ENCODE measurements at places on chromosomes 11 and 22. TPM values are rescaled to one million over a fixed set of nuclear protein-coding genes. Genes with fewer than 3 reads are reported as not detected.

Gene SCUBE2
- polyA plus RNA-seq = 4.3 TPM

Gene C11orf91
- not detected for polyA plus RNA-seq

- no peak for DNase-seq
Measured at GRCh38 chr11:61980783-61981541, 13.5 kb upstream of the FTH1 start.

Gene PRG3
- not detected for polyA plus RNA-seq

DNA sequence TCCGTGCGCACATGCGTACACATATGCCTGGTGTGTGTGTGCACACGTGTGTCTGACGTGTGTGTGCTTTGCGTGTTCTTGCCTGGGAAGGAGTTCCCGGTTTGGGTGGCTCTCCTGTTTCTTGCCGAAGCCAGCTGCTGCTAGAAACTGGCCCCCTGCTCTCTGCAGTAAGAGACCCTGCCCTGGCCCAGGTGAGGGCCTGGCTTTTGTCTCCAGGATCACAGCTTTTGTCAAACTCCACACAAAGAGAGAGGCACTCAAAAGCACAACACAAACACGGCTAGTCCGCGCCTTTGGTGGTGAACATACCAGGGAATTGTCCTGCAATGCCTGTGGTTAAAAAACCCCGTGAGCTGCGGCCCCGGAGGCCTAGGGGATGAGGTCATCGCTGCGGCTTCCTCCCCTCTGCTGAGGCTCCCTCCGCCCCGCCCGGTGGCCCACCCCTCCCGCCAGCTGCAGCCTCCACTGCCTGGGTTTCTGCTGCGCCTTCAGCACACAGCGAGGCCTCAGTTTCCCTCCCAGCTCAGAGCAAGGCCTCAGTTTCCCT lies 88.9 kb downstream of the KCNQ1 start:
- peak; percentile 78 for DNase-seq

DNA sequence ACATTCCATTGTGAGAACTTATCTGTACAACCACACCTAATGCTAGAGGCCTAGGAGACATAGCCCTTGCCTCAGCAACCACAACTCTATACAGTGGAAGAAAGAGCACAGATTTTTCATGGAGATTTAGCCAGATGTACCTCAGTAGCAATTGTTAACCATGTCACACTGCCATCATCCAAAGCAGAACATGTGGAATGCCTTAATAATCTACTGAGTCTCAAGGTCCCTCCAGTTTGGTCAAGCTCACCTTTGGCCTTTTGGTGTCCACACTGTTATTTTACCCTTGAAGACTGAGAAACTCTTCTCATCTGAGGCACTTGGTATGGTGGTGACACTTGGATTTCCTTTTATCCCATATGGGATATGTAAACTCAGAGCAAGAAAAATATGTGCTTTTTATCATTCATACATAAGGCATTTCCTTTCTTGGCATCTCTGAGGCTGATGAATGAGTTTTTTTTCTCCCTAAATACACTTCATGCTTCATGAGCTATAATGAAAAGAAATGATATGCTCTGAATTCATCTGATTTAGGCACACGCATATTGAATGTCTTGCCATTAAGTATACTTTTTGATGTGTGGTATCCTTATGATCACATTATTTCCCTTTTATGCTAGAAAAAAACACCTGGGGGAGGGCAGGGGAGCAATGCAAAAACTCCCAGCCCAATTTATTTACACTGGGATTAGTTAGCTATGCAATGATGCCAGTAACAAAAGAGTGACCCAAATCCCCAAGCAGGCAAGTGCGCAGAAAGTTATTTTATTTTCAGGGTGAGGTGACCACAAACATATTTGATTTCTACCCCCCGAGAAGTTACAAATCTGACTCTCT lies 63.3 kb upstream of the ME3 start:
- DNase-seq = no peak

GRCh38 chr11:113647856-113648255 lies 58.3 kb downstream of the TMPRSS5 start:
- DNase-seq = no peak

DNA sequence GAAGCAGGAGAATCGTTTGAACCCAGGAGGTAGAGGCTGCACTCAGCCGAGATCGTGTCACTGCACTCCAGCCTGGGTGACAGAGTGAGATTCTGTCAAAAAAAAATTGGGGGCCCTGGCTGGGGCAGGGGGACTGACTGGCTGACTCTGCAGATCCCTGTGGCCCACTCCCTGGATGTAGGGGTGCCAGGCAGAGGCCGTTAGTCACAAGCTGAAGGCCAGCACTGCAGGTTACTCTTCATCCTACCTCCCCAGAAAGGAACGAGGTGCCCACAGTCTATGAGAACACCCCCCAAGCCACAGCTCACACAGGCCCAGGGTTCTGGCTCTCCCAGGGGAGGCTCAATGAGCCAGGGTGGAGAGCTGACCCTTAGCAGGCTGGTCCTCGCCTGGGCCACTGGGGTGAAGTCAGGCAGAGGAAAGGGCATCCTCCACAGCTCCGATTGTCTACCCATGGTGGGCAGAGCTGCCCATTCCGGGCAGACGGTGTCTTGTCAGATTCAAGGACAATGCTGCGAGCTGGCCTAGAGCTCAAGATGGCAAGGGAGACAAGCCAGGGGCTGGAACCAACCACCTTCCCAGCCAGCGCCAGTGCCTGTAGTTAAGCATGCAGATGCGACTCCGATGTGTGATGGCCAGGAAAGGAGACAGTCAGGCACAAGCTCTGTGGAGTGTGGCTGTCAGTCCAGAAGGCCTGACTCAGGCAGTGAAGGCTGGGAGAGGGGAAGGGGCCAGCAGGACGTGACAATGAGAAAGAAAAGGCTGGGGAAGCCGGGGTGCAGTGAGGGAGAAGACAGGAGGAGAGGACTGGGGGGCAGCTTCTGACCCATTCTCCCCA lies 12.4 kb downstream of the C11orf24 start:
- no peak for DNase-seq

Gene GGTLC2
- not detected for polyA plus RNA-seq

DNA sequence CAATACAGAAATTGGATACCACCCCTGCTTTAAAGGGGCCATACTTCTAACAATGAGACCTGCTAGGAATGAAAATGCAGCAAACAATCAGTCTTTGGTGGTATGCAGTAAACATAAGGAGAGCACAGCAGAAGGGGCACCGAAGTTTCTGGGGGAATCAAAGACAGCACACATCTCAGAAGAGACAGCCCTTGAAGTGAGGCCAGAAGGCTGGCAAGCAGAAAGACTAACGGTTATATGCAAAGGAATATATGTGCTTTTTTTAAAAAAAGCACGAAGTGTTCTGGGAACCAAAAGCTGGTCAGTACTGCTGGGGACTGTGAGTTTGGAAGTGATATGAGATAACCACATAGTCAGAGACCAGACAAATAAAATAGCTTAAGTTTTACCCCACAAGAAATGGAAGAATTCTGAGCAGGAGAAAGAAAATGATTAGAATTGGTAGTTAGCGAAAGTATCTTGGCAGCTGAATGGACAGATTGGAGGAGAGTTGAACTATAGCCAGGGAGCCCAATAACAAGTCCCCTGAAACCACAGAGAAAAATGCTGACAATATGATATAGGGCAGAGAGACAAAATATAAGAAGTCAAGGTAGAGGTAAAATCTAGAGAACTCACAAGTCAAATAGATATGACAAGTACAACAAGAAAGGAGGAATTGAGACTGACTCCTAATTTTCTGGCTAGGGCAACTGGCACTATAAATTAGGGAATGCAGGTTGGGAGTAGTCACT lies 125.7 kb downstream of the MRTFA start:
- DNase-seq = no peak

Gene PKDREJ
- polyA plus RNA-seq = not detected

DNA sequence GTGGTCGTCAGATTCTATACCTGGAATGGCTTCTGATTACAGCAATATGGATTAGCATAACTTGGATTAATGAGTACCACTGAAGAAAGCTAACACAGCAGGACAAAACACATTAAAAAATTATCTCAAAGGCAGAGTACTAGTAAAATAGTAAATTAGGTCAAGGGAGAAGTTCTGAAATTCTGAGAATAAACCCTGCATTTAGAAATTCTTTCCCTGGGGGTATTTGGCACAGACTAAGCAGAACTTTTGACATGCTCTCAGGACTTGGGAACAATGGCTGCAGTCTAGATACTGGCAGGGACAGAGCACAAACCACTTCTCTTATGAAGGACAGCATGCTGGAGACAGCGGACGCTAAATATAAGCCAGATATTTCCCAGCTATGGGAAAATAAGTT lies 85.6 kb upstream of the GRIA4 start:
- DNase-seq = no peak

Gene OR4C6
- not detected for polyA plus RNA-seq

GRCh38 chr11:127358160-127358559 lies 357.6 kb upstream of the KIRREL3 start:
- DNase-seq = no peak

DNA sequence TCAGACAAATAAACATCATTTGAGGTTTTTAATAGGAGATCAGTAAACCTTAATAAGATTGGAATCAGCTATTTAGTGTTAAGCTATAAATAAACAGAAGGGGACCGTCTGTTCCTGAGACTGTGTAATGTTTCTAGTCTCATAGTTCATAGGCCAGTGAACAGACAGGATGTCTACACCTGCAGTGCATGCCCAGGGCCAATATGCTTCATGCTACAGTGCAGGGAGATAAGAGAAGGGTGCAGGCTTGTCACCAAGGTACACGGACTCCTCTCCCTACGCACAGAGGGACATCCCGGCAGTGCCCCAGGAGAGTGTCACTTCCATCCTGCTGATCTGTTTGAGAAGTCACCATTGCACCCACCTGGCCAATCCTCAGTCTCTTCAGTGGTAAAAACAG lies 148.6 kb downstream of the OPCML start:
- no peak for DNase-seq

GRCh38 chr11:46913484-46913883 lies 4.9 kb downstream of the LRP4 start:
- no peak for DNase-seq

Gene TRPC6
- 0.17 TPM for polyA plus RNA-seq

Gene UBQLNL
- 0.01 TPM for polyA plus RNA-seq

DNA sequence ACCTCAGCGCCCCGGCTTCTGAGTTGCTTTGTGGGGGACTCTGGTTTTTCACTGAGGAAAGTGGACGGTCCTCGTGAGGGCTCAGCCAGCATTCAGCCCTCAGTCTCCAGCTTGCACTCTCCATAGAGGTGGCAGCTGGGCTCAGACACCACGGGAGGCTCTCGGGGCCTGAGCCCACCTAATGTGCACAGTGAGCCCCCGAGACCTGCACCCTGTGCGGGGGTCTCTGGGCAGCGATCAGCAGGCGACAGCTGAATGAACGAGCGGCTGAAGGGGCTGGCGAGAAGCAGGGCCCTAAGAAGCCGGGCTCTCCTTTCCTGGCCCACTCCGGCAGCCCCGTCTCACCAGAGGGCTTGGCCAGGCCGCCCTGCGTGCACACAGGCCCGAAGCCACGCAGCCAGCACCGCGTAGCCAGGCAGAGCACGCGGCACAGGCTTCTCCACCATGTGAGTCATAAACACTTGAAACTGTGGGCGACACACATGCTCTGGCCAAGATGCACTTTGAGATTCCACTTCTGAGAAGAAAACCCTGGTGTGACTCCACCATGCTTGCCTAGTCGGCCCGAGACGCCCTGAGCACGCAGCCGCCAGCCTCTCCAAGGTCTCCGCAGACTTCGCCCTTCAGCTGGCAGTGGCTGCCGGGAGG lies 28.0 kb downstream of the TOLLIP start:
- DNase-seq = peak; percentile 30

Gene TNKS1BP1
- polyA plus RNA-seq = 121 TPM

DNA sequence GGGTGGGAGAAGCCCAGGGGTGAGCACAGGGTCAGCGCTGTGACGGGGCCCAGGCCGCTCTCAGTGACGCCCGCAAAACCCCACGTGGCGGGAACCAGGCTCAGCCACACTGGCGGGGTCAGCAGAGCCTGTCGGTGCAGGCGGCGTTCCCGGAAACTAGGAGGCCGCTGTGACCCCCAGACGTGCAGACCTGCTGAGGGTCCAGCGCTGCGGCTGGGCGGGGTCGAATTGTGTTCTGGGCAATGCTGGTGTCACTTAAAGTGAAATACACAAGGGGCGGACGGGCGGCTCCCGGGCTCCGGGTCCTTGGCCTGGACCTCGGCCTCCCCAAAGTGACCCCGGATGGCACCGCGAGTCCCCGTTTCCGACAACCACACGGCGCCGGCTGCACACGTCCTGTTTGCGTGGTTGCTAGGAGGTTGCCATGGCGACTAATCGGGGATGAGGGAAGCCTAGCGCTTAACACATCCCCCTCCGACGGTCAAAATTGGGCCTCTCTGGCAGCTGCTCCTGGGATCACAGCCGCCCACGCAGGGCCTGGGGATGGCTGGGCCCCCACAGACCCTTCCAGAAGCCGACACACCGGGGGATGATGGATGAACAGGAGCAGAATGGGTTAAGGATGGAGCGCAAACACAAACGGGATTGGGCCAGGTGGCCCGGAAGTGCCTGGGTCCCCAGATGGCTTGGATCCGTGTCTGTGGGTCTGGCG lies 81.7 kb upstream of the PRR5 start:
- DNase-seq = peak; percentile 71

DNA sequence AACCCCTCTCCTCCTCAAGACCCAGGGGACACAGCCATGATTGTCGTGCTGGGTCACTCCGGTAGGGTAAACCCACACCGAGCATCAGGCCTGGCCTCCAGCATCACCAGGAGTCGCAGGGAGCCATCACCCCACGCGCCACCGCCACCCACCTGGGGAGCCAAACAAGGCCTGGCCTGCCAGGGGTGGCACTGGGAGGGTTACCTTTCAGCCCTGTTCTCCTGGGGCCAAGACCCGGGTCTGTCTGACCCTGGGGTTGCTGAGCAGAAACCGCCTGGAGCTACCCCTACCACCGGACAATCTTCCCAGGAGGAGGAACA lies 39.3 kb upstream of the NNMT start:
- peak; percentile 80 for DNase-seq

DNA sequence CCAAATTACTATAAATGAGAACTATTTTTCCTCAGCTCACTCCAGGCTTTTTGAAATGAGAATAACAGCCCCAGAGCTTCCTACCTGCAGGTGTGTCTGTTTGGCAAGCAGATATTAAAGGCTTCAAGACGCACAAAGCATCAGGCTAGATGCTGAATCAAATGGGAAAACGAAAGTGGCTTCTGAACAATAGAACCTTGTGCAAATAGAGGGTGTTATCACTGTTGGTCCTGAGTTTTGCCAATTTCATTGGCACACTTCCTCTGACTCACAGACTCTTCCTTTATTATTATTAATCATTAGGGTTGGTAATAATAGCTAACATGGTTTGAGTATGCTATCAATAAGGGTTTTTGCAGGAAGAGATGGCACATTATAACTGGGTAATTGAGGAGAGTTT lies 13.4 kb downstream of the SYT13 start:
- DNase-seq = no peak

GRCh38 chr22:48866906-48867681 lies 960.6 kb downstream of the BRD1 start:
- no peak for DNase-seq

Gene NPAS4
- polyA plus RNA-seq = not detected

Gene EMID1
- 0.13 TPM for polyA plus RNA-seq

GRCh38 chr11:129861702-129862522 lies 33.5 kb downstream of the NFRKB start:
- DNase-seq = no peak

Gene TPP1
- polyA plus RNA-seq = 11.8 TPM

GRCh38 chr11:66614073-66614472 lies 2.4 kb upstream of the RBM14 start:
- DNase-seq = no peak

All from psoas muscle (tissue), 8 donors.